ENCODE measurements at places on chromosomes 1 and 21.

- no peak for DNase-seq
Observed at GRCh38 chr1:201400212-201400851, 1.2 kb upstream of the LAD1 start.

DNA sequence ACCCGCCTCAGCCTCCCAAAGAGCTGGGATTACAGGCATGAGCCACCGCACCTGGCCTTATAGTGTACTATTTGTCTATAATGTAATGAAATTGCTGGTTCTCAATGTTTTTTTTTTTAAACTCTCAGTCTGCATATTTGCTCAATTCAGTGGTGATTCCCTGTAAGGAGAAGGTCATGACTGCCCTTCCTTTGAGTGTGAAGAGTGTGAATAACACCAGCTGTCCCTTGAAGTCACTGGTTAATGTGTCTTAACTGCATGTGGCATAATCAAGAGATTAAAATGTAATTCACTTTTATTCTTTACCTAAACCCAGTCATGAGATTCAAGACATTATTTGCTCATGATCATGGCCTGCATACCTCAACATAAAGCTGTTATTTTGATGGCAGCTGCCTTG lies 30.5 kb downstream of the MTF2 start:
- no peak for DNase-seq

GRCh38 chr1:163692266-163692665 lies 370.5 kb downstream of the NUF2 start:
- DNase-seq = no peak

GRCh38 chr1:234916840-234917239 lies 211.8 kb downstream of the TOMM20 start:
- DNase-seq = no peak

DNA sequence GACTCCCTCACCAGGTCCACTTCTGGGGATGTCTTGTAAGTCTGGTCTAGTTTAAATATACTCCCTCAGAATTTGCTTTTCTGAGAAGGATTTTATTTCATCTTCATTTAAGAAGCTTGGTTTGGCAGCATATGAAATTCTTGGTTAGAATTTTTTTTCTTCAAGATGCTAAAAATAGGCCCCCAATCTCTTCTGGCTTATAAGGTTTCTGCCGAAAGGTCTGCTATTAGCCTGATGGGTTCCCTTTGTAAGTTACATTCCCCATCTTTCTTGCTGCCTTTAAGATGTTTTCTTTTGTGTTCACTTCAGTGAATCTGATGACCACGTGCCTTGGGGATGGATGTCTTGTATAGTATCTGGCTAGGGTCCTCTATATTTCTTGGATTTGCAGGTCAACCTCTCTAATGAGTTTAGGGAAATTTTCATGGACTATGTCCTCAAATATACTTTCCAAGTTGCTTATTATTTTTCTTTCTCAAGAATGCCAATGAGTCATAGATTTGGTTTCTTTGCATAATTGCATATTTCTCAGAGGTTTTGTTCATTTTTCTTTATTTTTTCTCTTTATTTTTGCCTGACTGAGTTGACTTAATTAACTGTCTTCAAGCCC lies 19.4 kb downstream of the TCP10L start:
- no peak for DNase-seq

DNA sequence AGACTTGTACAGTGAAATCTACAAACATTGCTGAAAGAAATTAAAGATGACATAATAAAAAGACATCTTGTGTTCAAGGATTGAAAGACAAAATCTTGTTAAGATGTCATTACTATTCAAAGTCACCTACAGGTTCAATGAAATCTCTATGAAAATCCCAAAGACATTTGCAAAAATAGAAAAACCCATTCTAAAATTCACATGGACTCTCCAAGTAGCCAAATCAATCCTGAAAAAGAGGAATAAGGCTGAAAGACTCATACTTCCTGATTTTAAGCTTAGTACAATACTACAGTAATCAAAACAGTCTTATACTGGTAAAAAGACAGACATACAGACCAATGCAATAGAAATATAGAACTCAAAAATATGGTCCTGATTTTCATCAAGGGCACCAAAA lies 78.6 kb downstream of the PCSK9 start:
- no peak for DNase-seq
